ENCODE measurements at places on chromosomes 16 and 17.

DNA sequence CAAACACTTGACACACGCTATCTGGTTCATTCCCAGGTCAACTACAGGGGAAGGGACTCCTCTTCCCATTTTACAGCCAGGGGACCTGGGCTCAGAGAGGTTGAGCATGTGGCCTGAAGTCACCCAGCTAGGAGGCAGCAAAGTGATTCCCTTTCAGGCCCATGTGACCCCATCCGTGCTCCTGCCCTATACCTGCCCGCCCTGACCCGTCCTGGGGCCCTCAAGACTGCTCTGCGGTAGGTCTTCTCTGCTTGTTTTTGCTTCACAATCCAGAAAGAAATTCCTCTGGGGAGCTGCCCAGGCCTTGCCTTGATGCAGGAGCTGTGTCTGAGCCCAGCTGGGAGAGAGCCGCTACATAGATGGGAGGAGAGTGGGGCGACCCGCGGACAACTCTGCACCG lies 161.4 kb downstream of the SDK2 start:
- DNase-seq: no peak

- peak; percentile 44 for DNase-seq
These were observed 458.0 kb upstream of the ASIC2 start for GRCh38 chr17:33750943-33751701.

DNA sequence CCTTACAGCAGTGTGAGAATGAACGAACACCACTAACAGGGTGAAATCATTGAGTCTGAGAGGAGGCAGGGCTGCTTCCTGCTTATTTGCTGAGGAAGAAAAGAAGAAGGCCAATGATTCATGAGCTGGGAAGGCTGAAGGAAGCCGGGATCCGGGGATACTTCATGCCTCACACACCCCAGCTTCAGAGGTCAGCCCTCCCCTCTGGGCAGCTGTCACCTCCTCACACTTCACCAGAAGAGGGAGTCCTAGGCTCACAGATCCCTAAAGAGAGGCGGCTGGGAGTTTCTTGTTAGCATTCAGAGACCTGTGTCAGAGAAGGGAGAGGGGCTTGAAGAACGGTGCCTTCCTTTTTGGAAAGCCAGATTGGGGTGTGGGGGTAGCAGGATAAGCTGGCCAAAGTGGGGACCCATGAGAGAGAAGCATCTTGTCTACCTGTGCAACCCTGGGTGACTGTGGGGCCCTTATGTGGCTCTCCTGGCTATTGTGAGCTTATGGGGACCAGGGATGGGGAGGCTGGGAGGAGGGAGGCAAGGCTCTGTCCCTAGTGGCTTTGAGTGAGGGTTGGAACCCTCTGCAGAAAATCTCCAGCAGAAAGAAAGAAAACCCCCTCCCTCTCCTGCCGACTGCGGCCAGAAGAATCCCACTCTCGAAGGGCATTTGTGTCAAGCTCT lies 94.6 kb downstream of the RGS9 start:
- DNase-seq: peak; percentile 17

- no peak for DNase-seq
These were observed 17.4 kb downstream of the OGFOD1 start for GRCh38 chr16:56468800-56469199.

- no peak for DNase-seq
These were observed 80.7 kb upstream of the TNRC6C start for GRCh38 chr17:77877646-77878355.

DNA sequence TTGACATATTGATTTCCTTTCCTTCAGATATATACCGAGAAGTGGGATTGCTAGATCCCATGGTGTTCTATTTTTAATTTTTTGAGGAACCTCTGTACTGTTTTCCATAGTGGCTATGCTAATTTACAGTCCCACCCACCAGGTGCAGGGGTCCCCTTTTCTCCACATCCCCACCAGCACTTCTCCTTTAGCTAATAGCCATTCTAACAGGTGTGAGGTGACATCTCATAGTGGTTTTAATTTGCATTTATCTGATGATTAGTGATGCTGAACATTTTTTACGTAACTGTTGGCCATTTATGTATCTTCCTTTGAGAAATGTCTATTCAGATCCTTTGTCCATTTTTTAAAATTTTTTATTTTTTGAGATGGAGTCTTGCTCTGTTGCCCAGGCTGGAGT lies 93.9 kb downstream of the SDR42E1 start:
- DNase-seq: no peak

- DNase-seq: peak; percentile 78
These were observed 37.7 kb downstream of the DUSP14 start for GRCh38 chr17:37527249-37527851.

DNA sequence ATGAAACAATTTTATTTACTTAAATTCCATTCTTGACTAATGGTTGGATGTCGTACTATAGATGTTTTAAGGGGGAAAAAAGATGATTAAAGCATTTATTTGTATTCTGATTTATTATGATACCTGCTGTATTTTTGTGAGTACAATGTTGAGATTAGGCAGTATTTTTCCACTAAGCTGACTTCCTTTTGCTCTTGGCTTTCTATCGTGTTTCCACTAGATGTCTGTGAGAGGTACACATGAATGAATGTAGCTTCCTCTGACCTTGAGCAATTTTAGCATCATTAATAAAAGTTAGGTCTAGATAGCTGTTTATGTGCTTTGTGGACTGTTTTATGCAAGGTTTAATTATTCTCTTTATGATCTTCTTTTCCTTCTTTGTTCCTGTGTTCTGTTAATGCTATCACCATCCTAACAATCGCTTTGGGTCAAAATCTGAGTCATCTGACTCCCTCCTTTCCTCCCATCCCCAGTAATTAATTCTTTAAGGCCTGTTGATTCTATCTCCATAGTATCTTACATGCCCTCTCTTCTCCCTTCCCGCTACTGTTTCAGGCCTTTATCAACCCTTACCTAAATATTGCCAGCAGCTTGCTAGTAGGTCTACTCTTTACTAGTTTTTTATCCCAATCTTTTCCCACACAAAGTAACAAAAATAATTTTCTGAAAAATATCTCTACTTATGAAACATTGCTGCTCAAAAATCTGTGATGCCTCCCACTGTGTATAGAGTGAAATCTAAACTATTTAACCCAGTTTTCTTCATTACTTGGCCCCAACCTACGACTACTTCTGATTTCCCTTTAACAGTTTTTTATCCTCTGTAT lies 76.0 kb downstream of the VMP1 start:
- no peak for DNase-seq

DNA sequence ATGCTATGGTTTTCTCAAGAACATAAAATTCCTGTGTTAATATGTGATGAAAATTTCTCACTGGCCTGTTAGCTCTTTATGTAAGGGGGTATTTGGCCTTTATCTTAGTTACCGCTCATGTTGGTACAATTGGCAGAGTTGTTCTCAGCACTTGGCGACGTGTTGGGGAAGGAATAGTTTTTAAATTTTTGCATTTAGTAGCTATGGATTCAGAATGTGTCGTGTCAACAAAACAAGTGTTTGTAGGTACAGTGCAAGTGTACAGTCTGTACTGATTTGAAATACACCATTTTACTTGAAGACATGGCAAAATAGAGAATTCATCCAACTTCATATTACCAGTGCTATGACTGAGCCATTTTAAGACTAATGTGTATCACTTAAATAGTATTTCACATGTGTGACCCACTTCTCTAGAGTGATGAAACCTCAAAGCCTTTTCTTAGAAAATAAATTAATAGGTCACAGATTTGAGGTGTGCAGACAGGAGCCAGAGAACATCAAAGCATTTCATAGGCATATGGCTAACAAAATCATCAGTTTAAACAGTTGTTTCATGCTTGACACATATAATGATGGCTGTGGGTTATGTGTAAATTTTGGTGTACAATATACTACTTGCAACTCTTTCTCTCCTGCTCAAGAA lies 150.8 kb downstream of the PHKB start:
- no peak for DNase-seq

- DNase-seq: no peak
These were observed 21.2 kb upstream of the ITGA3 start for GRCh38 chr17:50034498-50035364.

DNA sequence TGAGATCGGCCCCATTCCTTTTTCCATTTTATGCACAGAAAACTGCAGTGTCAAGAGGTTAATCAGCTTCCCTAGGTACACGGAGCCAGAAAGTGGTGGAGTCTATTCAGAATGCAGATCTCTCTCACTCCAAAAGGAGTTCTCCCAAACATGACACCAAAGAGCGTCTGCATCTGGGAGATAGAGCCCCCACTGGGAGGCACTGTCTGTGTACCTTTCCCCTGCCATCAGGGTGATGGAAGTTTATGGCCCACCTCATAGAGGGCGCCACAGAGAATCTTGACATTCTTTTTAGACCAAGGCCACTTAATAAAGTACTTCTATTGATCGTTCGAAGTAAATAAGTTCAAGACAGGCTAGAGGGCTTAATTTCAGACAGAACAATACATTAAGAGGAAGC lies 493.7 kb upstream of the ERCC4 start:
- no peak for DNase-seq

DNA sequence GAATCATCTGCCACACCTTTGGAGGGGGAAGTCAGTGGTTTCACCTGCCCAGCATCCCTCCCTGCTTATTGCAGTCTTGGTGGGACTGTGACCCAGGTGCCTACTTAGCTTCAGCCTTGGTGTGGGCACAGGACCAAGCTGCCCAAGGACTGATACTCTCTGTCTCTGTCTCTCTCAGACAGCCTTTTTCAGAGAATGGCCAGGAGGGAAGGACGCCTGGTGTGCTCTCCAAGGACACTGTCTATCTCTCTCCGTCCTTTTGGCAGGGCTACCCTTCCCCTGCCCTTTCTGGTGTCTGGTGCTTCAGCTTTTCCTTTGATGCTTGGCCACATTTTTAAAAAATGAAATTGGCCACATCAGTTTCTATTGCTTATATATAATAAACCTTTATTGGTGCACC lies 19.6 kb downstream of the PIK3R6 start:
- no peak for DNase-seq

DNA sequence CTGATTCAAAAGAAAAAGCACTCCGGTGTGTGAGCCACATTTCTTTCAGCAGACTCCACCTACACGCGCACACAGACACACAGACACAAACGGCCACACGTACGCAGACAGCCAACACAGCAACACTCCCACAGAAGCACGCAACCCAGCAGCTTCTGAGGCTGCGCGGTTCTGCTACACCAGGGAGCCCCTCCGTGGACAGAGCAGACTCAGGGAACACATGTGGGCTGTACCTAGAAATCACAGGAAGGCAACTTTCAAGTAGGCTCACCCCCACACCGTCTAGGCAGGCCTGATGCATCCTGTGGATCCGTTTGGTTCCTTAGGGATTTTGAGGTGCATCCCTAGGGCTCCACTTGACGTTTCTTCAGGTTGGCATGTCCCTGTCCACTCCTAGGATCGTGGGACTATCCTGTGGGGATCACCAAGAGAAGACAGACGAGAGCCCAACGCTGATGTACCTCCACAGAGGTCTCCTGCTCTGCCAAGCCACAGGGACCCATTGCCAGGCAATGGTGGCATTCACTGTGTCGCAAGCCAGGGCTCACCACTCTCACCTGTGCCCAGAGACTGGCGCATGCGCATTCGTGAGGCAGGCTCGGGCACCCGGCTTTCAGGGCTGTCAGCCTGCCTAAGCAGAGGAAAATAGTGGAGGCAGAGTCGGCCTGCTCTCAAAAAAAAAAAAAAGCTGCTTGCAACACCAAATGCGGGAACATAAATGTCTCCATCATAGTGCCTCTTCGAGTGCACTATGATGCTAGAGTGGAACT lies 2333.3 kb downstream of the TP53TG3F start:
- DNase-seq: no peak

GRCh38 chr17:33978889-33979288 lies 276.2 kb upstream of the CCL2 start:
- DNase-seq: no peak

GRCh38 chr17:80765241-80765961 lies 220.8 kb downstream of the RPTOR start:
- DNase-seq: no peak

- peak; percentile 48 for DNase-seq
These were observed 8.1 kb downstream of the MRPL58 start for GRCh38 chr17:75020331-75021110.

DNA sequence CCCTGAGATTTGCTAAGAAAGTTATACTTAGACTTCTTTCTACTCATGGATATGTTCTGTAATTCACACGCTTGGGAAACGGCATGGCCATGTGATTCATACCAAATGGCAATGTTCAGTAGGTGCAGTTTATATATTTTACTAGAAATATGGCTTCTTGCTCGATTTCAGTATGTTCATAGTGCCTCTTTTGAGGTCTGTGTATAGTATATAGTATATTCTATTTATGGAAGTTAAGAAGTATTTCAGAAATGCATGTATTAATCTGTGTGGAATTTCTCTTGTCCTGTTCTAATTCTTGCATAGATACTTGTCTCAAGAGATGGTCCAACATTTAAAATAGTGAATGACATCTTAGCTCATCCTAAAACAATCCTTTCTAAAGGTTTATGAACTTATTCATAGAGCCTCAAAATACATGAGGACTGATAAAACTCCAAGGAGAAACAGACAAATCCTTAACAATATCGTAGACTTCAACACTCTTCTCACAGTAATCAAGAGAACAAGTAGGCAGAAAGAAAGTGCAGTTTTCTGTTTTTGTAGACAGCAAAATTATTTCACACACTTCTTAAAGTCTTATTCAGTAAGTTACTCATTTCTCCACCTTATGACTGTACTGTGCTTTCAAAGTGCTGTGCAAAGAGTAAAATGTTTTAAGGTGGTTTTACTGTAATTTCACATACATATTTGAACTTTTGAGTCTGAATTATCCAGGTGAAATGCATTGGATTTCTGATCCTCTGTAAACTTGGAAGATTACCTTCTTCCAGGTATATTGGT lies 11.1 kb downstream of the BPTF start:
- no peak for DNase-seq

DNA sequence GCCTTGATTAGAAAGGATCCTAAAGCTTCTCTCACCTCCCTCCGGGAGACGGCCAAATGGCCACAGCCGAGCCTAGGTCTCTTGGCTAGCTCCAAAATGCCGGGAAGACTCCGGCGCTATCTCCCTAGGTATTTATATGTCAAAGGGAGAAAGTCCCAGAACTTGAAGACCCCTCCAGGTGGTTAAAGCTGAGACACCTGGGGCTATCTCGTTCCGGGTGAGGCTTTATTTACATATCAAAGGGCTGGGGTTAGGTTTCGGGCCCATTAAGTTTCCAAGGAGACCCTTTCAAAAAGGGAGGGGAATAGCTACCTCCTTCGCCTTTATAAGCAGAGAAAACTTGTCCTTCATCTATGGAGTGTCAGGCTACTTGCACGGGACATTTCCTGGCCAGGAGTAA lies 70.9 kb upstream of the KIFC3 start:
- no peak for DNase-seq

DNA sequence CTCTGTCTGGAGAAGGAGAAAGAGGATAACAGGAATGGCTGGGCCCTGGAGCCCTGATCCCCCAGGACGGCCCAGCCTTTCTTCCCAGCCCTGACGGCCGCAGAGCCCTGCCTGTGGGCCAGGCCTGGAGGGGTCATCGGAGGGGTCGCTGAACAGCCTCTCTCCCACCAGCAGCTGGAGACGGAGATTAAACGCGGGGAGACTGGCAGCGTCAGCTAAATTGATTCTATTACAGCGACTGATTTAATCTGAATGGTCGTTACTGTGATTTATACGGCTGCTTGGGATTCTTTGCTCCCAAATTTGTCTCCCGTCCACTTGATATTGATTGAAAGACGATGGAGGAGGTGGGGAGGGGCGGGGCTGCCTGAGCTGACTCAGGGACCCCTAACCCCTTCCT lies 7.1 kb upstream of the CDH15 start:
- DNase-seq: no peak

Data from hippocampal formation (tissue), 2 donors.